Naive thymus-derived CD8-positive, alpha-beta T cell (primary cell): ENCODE measurements at places on chromosomes 2 and 18.

- peaks cover 1% of the 10 kb centered on the region for H3K27me3 ChIP-seq
- DNase-seq, result no peak
- no peak overlapping the region for H3K27ac ChIP-seq
- H3K4me1 ChIP-seq, result peaks cover 7% of the 10 kb centered on the region
- H3K4me3 ChIP-seq, result no peak overlapping the region
- no peaks in the 10 kb centered on the region for H3K36me3 ChIP-seq
Observed at GRCh38 chr2:158025255-158025996, 76.2 kb upstream of the UPP2 start.

GRCh38 chr2:96507957-96508520, 2.9 kb upstream of the NEURL3 start:
- H3K27ac ChIP-seq, result peak overlapping the region; percentile 80
- peak; percentile 97 for DNase-seq
- peaks cover 20% of the 10 kb centered on the region for H3K4me1 ChIP-seq
- H3K27me3 ChIP-seq, result peaks cover 5% of the 10 kb centered on the region
- peak overlapping the region; percentile 75 for H3K4me3 ChIP-seq

GRCh38 chr2:26016012-26016705, 17.7 kb upstream of the RAB10 start:
- no peak overlapping the region for H3K4me3 ChIP-seq
- no peak overlapping the region for H3K27ac ChIP-seq
- H3K27me3 ChIP-seq, result no peaks in the 10 kb centered on the region
- H3K4me1 ChIP-seq, result peaks cover 2% of the 10 kb centered on the region
- DNase-seq, result no peak

DNA sequence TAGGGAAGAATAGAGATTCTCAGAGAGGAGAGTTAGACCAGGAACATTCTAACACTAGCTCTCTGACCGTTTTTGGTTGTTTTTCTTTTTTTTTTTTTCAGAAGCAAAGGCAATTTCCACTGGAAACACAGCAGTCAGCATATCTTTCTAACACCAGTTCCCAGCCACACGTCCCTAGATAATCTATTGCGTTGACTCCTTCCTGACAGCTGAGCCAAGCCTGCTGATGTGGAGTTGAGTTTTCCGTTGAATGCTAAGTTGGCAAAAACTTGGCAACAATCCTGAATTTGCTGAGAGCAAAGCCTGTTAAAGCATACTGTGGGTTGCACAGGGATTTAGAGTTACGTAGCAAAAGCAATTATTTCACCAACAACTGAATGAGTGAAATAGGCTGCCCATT, 19.3 kb downstream of the GAD1 start:
- H3K27ac ChIP-seq, result no peak overlapping the region
- H3K36me3 ChIP-seq, result no peaks in the 10 kb centered on the region
- no peak for DNase-seq
- H3K4me3 ChIP-seq, result no peak overlapping the region
- H3K4me1 ChIP-seq, result no peaks in the 10 kb centered on the region
- H3K27me3 ChIP-seq, result peaks cover 11% of the 10 kb centered on the region

DNA sequence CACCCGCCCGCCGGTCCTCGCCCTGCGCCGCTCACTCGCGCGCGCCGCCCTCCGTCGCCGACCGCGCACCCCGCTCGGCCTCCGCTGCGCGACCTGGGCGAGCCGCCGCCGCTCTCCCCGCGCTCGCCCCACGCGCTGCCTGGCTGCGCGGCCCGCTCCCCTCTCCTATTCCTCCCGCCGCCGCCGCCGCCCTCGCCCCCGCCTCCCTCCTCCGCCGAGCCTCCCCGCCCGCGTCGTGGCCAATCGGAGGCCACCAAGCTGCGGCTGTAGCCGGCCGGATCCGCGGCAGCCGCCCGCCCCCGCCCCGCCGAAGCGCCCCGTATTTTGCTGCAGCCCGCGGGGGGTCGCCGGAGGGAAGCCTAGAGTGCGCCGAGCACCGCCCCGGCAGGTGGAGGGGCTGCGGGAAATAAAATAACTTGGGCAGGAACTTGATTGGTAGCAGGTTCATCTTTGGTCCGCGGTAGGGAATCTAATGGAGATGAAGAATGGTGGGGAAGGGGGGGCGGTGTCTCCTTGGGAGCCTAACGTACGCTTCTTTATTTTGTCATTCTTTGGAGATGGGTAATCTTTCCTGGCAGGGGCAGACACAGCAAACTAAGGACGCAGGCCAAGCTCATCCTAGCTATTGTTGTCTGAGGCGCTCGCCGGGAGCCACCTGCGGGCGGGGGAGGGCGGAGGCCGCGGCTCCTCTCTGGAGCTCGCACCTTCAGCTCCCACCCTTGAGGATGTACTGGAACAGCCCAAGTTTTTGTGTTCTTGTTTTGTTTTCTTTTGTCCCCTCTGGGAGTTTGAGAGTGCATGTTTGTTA, 1.1 kb upstream of the CDH2 start:
- H3K27ac ChIP-seq, result no peak overlapping the region
- H3K4me1 ChIP-seq, result peaks cover 9% of the 10 kb centered on the region
- no peak for DNase-seq

- no peaks in the 10 kb centered on the region for H3K36me3 ChIP-seq
- no peaks in the 10 kb centered on the region for H3K27me3 ChIP-seq
- DNase-seq, result no peak
- H3K4me3 ChIP-seq, result no peak overlapping the region
Observed at GRCh38 chr2:160730296-160730995, 236.8 kb upstream of the RBMS1 start.

GRCh38 chr18:34128436-34128835, 96.3 kb downstream of the NOL4 start:
- DNase-seq, result no peak
- no peaks in the 10 kb centered on the region for H3K4me1 ChIP-seq
- H3K27me3 ChIP-seq, result no peaks in the 10 kb centered on the region
- no peak overlapping the region for H3K4me3 ChIP-seq
- H3K36me3 ChIP-seq, result no peaks in the 10 kb centered on the region

DNA sequence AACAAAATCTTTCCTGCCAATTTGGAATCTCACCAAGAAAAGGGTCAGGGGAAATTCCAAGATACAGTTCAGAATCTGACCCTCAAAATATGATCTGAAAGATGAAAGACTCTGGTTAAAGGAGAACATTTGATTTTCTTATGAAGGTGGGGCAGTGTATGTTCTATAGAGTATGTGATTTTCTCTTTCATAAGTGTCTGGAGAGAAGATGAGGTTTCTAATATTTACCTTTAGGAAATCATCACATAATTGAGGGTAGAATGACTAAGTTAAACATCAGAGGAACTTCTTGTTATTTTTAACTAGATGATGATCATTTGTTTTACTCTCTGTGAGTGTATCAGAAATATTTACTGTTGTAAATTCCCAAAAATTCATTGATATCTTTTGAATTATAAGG, 27.8 kb upstream of the MBOAT2 start:
- DNase-seq, result no peak
- H3K4me1 ChIP-seq, result peaks cover 5% of the 10 kb centered on the region

GRCh38 chr2:55917713-55918390, 5.7 kb downstream of the EFEMP1 start:
- no peak overlapping the region for H3K27ac ChIP-seq
- H3K27me3 ChIP-seq, result peaks cover 13% of the 10 kb centered on the region
- no peaks in the 10 kb centered on the region for H3K4me1 ChIP-seq
- no peak overlapping the region for H3K4me3 ChIP-seq
- H3K36me3 ChIP-seq, result peaks cover 4% of the 10 kb centered on the region
- DNase-seq, result no peak

DNA sequence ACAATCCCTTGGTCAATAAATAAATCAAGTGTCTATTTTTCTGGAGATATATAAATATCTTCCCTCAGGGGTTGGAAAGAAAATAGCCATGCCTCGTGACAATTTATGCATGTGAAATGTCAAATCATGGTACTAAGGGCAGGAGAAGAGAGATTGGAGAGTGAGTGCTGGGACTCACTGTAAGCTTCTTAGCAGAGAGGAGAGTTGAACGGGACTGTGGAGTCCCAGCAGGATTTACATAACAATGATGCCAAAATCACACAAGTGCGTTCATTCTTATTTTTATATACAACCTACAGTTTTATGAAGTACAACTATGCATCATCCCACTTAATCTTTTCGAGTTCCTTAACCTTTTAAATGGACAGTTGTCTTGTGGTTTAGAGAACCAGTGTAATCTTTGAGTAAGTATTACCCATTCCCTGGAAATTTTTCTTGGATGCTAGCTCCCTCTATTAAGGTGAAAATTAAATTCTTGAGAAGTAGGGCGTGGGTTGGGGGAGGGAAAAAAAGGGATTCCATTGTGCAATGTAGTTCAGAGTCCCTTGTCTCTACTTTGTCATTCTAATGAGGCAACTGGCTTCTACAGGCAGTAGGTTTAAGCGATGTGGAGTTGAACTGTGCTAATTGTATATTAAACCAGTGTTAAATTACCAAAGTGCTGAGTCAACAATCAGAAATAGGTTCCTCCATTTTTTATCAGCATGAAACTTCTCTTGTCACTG, 143.6 kb upstream of the EPHA4 start:
- H3K27ac ChIP-seq, result no peak overlapping the region
- no peaks in the 10 kb centered on the region for H3K27me3 ChIP-seq
- no peaks in the 10 kb centered on the region for H3K36me3 ChIP-seq

DNA sequence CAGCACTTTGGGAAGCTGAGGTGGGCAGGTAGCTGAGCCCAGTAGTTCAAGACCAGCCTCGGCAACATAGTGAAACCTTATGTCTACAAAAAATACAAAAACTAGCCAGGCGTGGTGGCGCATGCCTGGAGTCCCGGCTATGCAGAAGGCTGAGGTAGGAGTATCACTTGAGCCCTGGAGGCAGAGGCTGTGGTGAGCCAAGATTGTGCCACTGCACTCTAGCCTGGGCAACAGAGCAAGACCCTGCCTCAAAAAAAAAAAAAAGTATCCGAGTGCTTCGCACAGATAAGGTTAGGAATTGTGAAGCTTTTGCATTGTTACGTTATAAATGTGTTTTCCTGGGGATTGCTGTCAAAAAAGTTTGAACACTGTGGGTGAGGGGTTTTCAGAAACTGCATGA, 4.1 kb downstream of the CTDSP1 start:
- H3K4me1 ChIP-seq, result peaks cover 29% of the 10 kb centered on the region
- H3K4me3 ChIP-seq, result no peak overlapping the region
- peaks cover 28% of the 10 kb centered on the region for H3K36me3 ChIP-seq
- peak overlapping the region; percentile 51 for H3K27ac ChIP-seq
- no peaks in the 10 kb centered on the region for H3K27me3 ChIP-seq

- no peak overlapping the region for H3K4me3 ChIP-seq
- no peak overlapping the region for H3K27ac ChIP-seq
- H3K36me3 ChIP-seq, result no peaks in the 10 kb centered on the region
- DNase-seq, result no peak
- H3K4me1 ChIP-seq, result no peaks in the 10 kb centered on the region
- H3K27me3 ChIP-seq, result no peaks in the 10 kb centered on the region
Observed at GRCh38 chr2:168293766-168294165, 46.4 kb upstream of the STK39 start.

DNA sequence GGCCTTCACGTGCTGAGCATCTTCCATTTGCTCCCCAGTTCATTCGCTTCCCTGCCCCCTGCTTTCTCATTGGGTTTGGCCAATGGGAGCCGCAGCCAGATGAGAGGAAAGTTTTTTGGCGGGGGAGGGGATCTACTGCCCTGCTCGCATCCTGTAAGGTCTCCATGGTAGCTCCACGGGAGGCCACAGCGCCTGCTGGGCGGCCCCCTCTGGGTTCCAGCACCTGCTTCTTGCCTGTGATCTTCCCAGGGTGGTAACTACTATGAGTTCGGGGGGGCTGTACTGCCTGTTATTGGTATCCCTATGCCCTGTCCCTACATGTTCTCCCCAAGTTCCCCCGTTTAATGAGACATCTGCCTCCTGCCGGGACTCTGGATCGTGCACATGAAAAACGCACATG, 57.2 kb downstream of the INPP5D start:
- no peaks in the 10 kb centered on the region for H3K27me3 ChIP-seq
- peaks cover 42% of the 10 kb centered on the region for H3K36me3 ChIP-seq
- peak overlapping the region; percentile 20 for H3K4me3 ChIP-seq
- H3K27ac ChIP-seq, result no peak overlapping the region

DNA sequence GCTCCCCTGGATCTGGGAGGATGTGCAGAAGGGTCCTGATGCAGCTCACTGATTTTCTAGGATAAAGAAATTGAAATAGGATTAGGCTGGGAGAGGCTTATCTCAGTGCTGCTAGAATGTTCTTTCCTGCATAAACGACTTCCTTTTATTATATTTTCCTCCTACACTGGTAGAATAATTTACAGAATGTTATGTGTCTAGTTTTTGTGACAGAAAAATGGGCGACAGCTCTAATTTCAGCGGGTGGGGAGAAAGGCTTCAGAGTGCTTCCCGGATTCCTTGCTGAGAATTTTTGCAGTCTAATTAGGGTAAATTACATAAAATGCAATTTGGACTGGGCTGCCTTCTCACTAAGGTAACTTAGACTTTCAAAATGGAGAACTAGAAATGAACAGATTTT, 66.2 kb downstream of the SKA1 start:
- no peak overlapping the region for H3K27ac ChIP-seq
- no peaks in the 10 kb centered on the region for H3K27me3 ChIP-seq
- no peak for DNase-seq
- H3K4me3 ChIP-seq, result no peak overlapping the region

- no peaks in the 10 kb centered on the region for H3K27me3 ChIP-seq
- no peak overlapping the region for H3K4me3 ChIP-seq
- H3K36me3 ChIP-seq, result peaks cover 23% of the 10 kb centered on the region
Observed at GRCh38 chr2:28250006-28250405, 142.7 kb upstream of the FOSL2 start.

DNA sequence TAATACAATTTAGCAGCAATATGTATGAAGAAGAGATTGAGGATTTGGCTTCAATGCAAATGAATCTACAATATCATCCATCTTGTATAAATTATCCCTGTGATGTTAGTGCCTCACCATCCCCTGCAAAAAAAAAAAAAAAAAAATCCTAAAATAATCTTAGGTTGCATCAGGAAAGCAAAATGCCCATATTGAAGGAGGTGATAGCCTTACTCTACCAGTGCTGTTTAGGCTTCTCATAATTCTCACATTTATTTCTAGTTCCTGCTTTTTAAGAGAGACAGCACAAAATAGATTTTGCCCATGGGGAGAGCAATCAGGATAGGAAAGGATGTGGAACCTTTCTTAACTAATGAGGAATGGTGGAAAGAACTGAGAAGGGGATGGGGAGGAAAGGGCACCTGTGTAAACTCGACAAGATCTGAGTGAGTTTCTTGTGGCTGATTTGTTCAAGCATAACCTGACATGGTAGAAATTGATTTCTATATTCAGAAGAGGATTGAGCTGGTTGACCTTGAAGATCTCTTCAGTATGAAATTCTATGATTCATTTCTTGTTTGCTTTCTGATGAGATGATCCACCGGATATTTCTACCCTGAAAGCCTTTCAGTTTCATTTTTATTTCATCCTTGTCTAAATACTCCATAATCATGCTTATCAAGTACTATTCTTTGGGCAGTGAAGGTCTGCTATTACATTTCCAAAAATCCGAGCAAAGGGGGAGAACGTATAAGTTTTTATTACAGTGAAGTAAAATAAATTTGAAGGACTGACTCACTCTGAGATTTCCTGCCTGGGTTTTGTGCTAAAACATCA, 391.2 kb downstream of the PTPRM start:
- no peak for DNase-seq
- no peak overlapping the region for H3K4me3 ChIP-seq
- no peaks in the 10 kb centered on the region for H3K4me1 ChIP-seq
- H3K36me3 ChIP-seq, result no peaks in the 10 kb centered on the region
- H3K27ac ChIP-seq, result no peak overlapping the region

GRCh38 chr2:1521191-1521877, 108.1 kb downstream of the TPO start:
- no peak overlapping the region for H3K4me3 ChIP-seq
- peaks cover 22% of the 10 kb centered on the region for H3K4me1 ChIP-seq
- no peaks in the 10 kb centered on the region for H3K27me3 ChIP-seq
- H3K36me3 ChIP-seq, result no peaks in the 10 kb centered on the region
- H3K27ac ChIP-seq, result no peak overlapping the region
- no peak for DNase-seq

GRCh38 chr18:54558609-54559585, 32.1 kb upstream of the DYNAP start:
- no peaks in the 10 kb centered on the region for H3K36me3 ChIP-seq
- no peak overlapping the region for H3K27ac ChIP-seq
- no peak overlapping the region for H3K4me3 ChIP-seq
- H3K4me1 ChIP-seq, result no peaks in the 10 kb centered on the region
- H3K27me3 ChIP-seq, result peaks cover 6% of the 10 kb centered on the region
